ENCODE measurements at places on chromosomes 11 and 22.
A peak's percentile ranks its signal among the peaks of the same experiment; 100 is the strongest.

- DNase-seq: no peak
Observed at GRCh38 chr22:32731372-32731771, 70.1 kb upstream of the TIMP3 start.

DNA sequence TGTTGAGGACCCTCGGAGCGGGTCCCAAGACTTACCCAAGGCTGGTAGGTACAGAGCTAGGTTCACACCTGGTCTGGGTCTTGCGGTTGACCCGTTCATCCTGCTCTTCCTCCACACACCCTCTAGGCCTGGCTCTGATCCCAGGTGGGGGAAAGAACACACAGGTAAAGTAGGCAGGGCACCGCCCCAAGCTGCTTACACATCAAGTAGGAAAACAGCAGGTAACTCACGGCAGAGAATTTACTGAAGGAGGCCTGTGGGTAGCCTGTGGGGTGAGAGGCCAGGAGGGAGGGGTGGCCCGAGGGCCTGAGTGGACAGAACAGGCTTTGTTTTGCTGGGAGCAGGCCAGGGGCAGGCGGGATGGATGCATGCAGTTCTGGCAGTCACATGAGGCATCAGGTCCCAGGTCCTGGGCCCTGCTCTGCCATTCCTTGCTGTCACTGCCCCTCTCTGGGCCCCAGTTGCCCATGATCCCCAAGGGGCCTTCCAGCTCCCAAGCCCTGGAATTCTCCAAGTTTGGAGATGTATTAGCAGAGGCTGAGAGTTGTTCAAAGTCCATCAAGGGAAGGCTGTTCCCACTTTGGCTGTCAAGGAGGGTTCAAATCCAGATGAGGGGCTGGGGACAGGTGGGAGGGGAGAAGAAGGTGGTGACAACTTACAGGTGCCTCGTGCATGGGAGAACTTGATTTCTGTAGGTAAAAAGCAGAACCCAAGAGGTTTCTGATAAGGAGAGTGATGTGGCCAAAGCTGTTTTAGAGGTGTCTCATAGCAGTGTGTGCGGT lies 5.7 kb downstream of the TSKU start:
- no peak for DNase-seq

- no peak for DNase-seq
Observed at GRCh38 chr11:6402061-6402470, 11.8 kb downstream of the SMPD1 start.

DNA sequence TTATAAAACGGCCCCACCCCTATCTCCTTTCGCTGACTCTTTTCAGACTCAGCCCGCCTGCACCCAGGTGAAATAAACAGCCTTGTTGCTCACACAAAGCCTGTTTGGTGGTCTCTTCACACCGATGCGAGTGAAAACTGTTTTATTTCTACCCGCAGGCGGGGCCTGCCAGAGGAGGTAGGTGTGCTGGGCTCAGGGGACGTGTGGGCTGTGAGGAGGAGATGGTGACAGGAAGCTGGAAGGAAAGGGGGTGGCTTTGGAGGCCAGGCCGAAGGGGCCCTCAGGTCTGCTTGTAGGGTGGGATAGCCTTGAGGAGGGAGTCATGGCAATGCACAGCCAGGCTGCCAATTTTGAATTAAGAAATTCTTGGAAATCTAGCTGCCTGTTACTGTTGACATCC lies 21.3 kb upstream of the KRTAP5-7 start:
- DNase-seq: no peak

- DNase-seq: no peak
Observed at GRCh38 chr11:12871788-12872321, 137.3 kb upstream of the RASSF10 start.

- DNase-seq: peak; percentile 75
Observed at GRCh38 chr22:24592851-24593558, at the start of gene LRRC75B. Gene LRRC75B (minus strand): TSS chr22:24593073. CDS start chr22:24593039, 34 bp downstream.

- no peak for DNase-seq
Observed at GRCh38 chr22:19875061-19875530, 20.4 kb upstream of the GNB1L start.

GRCh38 chr11:133996671-133997070 lies 39.9 kb upstream of the IGSF9B start:
- no peak for DNase-seq

- DNase-seq: no peak
Observed at GRCh38 chr11:72225411-72225951, 914 bp downstream of the INPPL1 start.

DNA sequence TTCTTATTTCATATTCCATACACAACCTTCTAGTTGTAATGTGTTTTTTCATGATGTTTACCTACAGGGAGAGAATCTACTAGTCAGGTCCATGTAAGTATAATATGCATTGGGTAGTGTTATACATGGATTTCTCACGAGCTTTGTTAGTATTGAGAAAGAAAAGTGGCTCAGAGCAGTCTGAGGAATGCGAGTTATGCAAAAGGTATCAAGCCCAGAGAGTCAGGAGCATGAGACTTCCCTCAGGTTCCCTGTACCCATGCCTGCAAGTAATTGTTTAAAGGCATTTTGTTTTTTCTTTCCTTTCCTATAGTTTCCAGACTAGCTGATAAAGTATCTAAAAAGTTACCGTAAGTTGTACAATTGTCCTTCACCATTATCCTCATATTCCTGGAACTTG lies 66.1 kb downstream of the STK33 start:
- no peak for DNase-seq

DNA sequence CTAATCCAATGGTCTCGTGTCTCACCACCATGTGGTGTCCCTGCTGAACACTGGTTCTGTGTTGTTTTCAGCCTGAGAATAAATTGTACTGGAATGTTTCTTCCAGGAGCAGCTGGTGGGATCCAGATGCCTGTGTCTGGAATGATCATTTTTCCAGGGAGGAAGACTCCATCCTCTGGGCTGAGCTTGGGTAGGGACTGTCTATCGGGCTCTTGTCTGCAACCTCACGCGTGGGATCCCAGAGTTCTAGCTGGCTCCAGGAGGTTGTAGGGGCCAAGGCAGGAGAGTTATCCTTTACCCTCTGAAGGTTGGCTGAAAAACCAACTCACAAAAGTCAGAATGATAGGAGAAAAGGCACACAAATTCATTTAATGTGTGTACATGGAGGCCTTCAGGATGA lies 144.1 kb upstream of the B3GAT1 start:
- no peak for DNase-seq

DNA sequence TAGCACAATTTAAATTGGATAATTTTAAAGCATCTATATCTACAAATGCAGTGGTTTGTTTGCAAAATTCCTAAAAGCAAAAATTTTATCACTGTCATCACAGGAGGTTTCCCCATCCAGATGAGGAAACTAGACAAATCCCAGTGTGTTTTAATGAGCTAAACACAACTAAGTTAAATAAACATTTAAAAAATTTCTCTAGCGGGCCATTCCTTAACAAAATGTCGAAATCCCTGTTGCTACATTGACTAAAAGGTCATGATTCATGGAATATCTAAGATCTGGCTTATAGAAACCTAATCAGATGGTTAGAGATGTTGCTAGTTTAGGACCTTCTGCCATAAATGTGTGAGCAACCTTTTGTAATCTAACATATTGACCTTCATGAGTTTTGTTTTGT lies 107.3 kb upstream of the BDNF start:
- DNase-seq: no peak

DNA sequence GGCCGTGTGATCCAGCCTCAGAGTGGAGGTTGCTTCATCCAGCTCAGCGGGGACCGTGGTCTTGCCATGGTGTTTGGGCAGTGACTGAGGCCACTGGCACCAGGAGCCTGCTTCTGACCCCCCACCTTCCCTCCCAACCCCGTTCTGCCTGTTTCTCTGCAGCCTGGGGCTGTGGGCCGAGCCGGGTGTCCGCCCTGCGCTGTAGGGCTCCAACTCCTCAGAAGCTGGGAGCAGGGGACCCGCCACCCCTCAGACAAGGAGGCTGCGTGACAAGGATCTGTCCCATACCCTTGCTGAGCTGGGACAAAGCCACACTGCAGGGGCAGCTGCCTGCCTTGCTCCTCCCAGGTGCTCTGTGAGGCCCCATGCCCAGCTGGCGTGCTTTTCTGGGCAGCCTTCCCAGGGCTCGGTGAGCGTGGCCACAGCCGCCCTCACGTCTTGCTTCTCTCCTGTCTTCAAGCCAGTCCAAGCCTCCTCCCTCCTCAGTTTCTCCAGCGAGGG lies 11.7 kb upstream of the ARFGAP3 start:
- DNase-seq: no peak

DNA sequence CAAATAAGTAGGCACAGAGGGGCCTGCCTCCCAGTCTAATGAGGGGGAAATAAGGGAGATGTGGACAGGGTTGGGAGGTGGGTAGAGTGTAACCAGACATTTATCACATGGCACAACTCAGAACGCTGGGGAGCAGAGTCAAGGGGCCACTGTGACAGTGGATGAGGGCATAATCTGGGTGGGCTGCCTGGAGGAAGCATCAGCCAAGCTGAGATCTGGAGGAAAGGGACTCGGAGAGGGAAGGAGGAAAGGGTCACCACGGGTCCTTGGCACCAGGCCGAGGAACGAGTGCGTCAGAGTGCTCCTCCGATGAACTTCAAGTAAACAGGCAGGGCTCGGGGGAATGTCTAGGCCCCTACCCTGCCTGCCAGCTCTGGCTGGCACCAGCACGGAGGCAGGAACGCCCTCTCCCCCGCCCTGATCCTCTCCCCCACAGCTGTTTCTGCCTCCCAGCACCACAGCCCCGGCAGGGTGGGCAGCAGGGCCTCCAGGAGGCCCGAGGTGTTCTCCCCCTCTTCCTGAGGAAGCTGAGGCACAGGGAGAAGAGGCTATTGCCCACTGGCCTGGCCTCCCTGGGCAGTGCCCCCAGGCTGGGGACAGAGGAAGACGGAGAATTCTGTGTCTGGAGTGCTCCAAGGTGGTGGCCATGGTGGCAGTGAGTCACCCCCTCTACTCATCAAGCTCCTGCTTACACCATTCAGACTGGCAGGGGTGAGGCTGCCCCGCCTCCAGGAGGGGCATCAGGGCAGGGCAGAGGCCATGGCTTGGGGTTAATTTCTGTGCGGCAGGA lies 4.2 kb downstream of the ALDH3B1 start:
- no peak for DNase-seq

- no peak for DNase-seq
Observed at GRCh38 chr11:133153031-133153430, 379.3 kb downstream of the OPCML start.

DNA sequence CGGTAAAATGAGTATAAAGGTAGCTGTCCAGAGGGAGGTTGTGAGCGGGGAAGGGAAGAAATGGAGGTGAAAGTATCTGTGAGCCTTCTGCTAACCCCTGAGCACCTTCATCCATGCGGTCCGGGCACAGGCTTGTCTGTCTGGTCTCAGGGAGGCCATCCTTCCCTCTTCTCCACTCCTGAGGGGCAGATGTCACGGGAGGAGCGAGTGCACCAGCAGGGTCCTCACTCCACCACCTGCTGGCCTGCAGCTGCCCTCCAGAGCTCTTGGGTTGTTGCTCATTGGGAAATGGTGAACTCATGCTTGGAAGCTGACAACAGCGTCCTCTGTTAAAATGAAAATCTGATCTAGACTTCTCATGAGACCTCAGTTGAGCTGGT lies 33.8 kb upstream of the WNT11 start:
- DNase-seq: no peak

DNA sequence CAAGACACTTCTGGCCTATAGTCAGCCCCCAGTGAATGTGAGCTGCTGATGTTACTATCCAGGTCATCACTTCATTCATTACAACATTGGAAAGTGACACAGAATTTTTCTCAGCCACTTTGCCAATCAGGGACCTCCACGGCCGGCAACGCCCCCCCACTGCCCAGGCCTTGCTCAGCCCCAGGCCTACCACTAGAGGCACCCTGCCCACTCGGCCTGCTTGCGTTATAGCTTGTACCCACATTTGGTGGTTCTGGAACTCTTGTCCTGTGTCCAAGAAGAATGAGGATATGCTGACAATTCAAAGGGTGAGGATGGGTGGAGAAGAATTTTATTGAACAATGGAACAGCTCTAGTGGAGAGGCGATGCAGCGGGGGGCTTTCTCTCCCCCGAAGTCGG lies 96.2 kb downstream of the TSPAN18 start:
- DNase-seq: no peak

DNA sequence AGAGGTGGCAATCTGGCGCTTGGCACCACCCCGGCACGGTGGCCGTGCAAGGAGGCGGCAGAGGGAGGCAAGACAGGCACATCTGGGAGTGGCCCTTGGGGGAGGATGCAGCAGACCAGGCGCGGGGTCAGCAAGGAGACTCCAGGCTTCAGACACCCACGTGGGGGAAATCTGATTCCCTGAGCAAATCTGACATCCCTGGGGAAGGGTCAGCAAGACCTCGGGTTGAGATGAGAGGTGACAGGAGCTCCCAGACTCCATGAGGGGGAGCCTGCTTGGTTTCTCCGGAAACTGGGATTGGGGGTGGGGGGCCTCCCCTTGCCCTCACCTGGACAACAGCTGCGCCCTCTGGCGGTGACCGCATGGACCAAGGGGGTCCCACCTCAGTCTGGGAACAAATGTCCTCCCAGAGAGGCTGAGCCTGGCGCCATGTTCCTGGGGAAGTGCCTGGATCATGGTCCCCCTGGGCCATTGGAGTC lies 4.0 kb upstream of the RCOR2 start:
- DNase-seq: peak; percentile 68

GRCh38 chr11:65416841-65417701 lies 5.5 kb upstream of the NEAT1 start:
- no peak for DNase-seq

- DNase-seq: no peak
Observed at GRCh38 chr22:29195118-29195963, 10.4 kb upstream of the EMID1 start.

DNA sequence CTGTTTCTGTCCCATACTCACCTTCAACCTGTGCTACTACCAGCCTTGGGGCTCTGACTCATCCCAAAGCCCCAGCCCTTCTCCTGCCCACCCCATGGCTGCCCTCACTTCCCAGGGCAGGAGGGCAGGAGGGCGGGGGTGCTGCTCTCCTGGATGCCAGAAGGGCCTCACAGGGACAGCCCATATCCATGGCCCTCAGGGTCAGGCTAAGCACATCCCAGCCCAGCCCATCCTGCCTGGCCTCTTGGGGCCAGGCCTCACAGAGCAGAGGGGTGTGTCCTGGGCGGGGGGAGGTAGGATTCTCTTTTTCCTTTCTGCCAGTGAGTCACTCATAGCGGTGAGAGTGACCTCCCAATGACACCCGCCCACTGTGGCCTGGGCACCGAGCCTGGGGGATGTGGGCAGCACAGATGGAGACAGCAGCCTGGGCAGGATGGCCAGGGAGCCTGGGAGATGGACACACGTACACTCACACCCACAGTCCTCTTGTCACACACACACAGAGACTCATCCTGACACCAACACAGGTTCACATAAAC lies 2.4 kb downstream of the LTBP3 start:
- DNase-seq: no peak

DNA sequence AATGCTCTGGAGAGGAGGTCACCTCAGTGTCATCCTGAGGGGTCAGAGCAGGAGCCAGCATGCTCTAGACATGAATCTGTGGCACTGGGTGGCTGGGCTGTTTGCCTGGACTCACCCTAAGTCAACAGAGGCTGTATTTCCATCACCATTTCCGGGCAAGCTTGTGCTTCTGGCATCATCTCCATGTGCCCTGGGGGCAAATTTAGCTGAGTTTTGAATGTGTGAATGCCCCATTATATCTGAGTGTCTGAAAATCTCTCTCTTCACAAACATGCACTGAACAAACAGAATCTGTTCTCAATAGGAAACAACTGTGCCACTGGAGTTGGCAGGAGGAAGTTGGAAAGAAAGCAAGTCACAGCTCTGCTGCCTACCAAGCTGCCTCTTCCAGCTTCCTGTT lies 356.2 kb downstream of the GRM5 start:
- DNase-seq: no peak

GRCh38 chr11:76688146-76688545 lies 17.6 kb upstream of the LRRC32 start:
- no peak for DNase-seq

- DNase-seq: no peak
Observed at GRCh38 chr11:105215528-105215927, 76.0 kb upstream of the CARD18 start.

- peak; percentile 42 for DNase-seq
Observed at GRCh38 chr11:76380159-76380976, 564 bp downstream of the THAP12 start.
